ENCODE measurements at places on chromosomes 11 and 22.
A peak's percentile ranks its signal among the peaks of the same experiment; 100 is the strongest.

DNA sequence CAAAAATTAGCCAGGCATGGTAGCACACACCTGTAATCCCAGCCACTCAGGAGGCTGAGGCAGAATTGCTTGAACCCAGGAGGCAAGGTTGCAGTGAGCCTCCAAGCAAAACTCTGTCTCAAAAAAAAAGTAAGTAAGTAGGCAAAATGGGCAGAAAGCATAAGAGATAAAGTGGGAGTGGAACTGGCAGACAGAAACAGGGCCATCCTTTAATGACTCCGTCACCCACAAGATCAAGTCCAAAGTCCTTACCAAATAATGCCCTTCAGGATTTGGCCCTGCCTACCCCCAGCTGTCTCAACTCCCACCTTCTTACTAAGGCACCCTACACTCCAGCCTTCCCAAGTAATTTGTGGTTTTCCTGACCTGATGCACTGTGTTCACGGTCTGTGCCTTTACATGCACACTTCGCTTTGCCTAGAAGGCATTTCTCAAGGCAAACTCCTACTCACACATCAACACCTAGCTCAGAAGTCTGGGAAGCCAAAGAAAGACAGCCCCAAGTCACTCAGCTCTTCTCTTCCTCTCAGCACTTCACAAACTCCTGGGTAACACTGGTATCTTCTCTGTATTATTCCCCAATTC, 6.1 kb downstream of the MAPK1 start:
- DNase-seq = no peak

- DNase-seq = peak; percentile 76
Observed at GRCh38 chr22:40534379-40535188, 101.9 kb downstream of the MRTFA start.

DNA sequence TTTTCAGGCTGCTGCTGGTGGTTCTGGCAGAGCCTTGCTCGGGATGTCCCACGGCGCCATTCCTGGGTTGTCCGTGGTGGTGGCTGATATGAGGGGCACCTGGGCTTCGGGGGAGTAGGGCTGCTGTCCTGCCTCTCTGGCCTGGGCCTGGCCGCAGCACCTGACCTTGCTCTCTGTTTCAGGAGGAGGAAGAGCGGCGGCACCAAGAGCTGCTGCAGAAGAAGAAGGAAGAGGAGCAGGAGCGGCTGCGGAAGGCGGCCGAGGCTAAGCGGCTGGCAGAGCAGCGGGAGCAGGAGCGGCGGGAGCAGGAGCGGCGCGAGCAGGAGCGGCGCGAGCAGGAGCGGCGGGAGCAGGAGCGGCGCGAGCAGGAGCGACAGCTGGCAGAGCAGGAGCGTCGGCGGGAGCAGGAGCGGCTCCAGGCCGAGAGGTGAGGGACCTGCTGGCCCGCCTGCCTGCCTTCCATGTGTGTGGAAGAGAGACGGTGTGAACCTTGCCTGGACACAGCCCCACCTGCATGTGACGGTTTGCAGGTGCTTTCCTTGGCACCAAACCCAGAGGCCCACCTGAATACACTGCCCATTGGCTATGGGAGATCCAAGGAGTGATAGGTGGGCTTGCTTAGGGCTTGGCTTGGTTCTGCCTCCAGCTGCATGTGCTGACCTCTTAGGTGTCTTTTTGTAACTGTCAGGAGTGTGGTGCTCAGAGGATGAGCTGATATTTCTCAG, 22.8 kb downstream of the INCENP start:
- DNase-seq = no peak

DNA sequence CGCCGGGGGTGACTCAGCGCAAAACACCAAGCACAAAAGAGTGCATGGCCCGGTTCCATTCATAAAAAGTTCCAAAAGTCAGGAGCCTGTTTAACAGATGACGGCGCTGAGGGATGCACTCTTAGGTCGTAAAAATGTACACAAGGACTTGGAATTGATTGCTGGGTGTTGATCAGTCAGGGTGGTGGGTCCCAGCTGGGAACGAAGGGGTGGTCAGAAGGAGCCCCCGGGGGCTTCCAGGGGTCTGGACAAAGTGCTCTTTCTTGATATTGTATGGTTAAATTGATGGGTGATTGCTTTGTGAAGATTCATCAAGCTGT, 20.7 kb downstream of the IFITM10 start:
- no peak for DNase-seq

DNA sequence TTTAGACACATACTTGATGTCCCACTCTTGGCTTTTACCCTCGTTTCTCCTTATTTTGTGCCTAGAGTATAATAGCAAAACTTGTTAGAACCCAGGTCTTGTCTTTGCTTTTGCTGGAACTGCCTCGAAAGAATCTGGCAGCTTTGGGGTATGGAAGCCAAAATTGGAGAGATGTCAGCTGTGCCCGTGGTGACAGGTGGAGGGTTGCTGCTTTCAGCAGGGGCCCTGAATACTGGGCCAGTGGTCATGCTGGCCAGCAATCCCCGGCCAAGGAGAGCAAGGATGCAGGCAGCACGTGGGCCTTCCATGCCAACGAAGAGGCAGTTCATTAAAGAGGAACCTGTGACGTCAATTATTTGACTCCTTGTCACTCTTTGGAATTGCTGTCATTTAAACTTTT, 181.1 kb downstream of the HIPK3 start:
- no peak for DNase-seq

DNA sequence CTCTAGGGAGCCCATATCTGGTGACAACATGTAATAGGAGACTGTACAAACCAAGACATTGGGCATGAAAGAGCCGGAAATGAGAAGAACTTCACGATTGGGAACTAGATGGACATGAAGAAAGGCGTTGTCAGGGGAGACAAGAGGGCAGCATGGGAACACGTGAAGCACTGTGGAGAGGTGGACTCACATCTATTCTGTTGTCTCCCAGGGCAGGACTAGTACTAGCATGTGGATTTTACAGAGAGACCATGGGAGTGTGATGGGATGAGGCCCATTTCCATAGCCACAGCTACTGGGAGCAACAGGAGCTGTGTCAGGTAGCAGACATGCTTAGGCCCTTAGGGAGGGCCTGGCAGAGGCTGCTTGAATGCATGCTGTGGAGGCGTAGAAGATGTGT, 333.9 kb downstream of the OPCML start:
- no peak for DNase-seq

DNA sequence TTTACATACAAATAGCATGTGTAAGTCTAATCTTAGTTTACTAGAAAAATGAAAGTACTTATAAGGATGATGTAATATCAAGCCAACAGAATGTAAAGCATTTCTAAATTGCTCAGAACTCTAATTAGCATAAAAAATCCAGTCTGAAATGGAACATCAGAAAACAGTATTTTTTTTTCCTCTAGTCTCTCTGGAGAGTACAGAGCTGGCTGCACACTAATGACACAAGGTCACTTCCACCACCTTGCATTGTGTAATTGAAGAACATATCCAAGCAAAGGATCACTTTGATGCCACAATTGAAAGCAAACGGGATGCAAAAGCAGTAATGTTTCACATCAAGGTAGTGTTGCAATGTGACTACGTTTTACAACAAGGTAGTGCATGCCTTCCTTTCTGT, 548.0 kb upstream of the LUZP2 start:
- no peak for DNase-seq

Data from mesendoderm (in vitro differentiated cells).